Astrocyte (in vitro differentiated cells and primary cell): ENCODE measurements at places on chromosomes 6 and 20. TPM values are rescaled to one million over a fixed set of nuclear protein-coding genes. Genes with fewer than 3 reads are reported as not detected.

DNA sequence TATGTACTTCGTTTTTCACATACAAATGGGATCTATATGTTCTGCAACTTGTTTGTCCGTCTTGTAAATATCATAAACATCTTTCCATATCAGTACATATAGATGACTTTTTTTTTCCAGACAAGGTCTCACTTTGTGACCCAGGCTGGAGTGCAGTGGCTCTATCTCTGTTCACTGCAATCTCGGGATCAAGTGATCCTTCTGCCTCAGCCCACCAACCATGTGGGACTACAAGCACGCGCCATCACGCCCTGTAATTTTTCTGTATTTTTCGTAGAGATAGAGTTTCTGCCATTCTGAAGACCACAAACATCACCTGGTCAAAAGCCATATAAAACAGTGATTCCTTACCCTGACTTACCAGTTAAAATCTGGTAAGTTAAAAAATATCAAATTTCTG, 37.7 kb upstream of the SYNCRIP start:
- H3K4me3 ChIP-seq: peak overlapping the region; percentile 71
- peak overlapping the region; percentile 92 for H3K27ac ChIP-seq
- H3K4me1 ChIP-seq: no peaks in the 10 kb centered on the region
- no peaks in the 10 kb centered on the region for H3K27me3 ChIP-seq
- DNase-seq: no peak
- peaks cover 22% of the 10 kb centered on the region for H3K36me3 ChIP-seq

GRCh38 chr6:63516186-63516944, 55.9 kb upstream of the LOC128125822 start:
- H3K27ac ChIP-seq: no peak overlapping the region
- H3K36me3 ChIP-seq: no peaks in the 10 kb centered on the region
- H3K27me3 ChIP-seq: no peaks in the 10 kb centered on the region
- peak; percentile 6 for DNase-seq
- no peaks in the 10 kb centered on the region for H3K4me1 ChIP-seq
- no peak overlapping the region for H3K4me3 ChIP-seq

DNA sequence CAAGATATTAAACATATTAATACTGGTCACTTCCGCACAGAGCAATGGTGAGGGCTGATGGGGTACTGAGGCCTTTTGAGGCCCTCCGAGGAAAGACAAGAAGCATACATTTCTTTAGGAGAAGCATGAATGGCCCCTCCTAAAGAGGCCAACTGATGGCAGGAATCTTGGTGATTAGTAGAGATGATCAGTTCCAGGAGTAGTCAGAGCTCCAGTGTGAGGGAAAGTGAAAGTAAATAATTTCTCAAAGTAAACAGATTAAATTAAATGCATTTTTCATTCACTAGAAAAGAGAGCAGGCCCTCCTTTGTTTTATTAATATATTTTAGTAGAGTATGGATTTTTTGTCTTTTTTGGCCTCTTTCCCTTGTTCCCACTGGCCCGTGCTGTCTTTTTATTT, 38.2 kb downstream of the NOX3 start:
- no peak for DNase-seq
- H3K4me1 ChIP-seq: peaks cover 12% of the 10 kb centered on the region
- H3K27me3 ChIP-seq: no peaks in the 10 kb centered on the region
- H3K36me3 ChIP-seq: no peaks in the 10 kb centered on the region
- no peak overlapping the region for H3K4me3 ChIP-seq

DNA sequence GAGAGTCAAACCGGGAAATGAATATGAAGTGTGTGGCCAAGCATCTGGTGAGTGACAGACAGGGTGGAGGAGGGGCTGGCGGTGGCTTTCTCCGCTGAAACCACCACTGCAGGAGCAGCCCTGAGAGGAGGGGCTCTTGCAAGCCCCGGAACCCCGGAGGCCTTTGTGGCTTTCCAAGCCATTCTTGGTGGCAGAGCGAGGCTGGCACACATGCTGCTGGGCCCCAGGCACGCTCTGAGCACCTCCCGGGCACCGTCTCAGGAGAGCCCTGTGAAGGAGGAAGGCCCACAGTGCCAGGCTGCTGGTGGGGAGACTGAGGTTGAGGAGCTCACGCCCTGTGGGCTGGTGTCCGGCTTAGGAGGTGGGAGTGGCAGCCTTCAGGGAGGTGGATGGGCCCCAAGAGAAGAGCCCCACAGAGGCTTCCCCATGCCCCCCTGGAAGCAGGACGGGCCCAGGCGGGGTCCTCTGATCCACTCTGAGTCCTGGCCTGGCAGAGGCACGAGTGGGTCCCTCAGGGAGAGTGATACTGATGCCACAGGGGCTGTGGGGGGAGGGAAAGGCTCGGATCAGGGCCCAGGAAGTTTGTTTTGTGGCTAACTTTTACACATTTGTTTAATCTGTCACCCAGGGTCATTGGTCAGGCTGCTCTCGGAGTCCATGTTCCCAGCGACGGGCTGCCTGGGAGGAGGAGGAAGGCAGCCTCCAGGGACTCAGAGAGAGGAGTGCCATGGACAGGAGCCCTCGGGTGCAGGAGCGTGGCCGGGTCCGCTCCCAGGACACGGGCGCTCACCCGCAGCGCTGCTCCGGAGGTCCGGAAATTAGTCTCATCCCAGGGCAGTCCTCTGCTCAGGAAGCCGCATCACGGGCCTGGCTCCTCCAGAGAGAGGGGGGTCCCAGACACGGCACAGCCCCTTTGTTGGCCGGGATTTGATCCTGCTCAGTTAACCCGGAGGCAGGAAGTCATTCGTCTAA, 170.7 kb downstream of the ERMARD start:
- no peaks in the 10 kb centered on the region for H3K36me3 ChIP-seq
- H3K27ac ChIP-seq: no peak overlapping the region
- H3K27me3 ChIP-seq: no peaks in the 10 kb centered on the region
- no peaks in the 10 kb centered on the region for H3K4me1 ChIP-seq

- peaks cover 21% of the 10 kb centered on the region for H3K4me1 ChIP-seq
- peak overlapping the region; percentile 86 for H3K27ac ChIP-seq
- no peaks in the 10 kb centered on the region for H3K36me3 ChIP-seq
- H3K4me3 ChIP-seq: peak overlapping the region; percentile 59
Measured at GRCh38 chr6:7051780-7052442, 55.9 kb upstream of the RREB1 start.

- no peak overlapping the region for H3K27ac ChIP-seq
- H3K27me3 ChIP-seq: no peaks in the 10 kb centered on the region
- H3K4me3 ChIP-seq: no peak overlapping the region
Measured at GRCh38 chr6:20044883-20045282, 167.4 kb downstream of the MBOAT1 start.

DNA sequence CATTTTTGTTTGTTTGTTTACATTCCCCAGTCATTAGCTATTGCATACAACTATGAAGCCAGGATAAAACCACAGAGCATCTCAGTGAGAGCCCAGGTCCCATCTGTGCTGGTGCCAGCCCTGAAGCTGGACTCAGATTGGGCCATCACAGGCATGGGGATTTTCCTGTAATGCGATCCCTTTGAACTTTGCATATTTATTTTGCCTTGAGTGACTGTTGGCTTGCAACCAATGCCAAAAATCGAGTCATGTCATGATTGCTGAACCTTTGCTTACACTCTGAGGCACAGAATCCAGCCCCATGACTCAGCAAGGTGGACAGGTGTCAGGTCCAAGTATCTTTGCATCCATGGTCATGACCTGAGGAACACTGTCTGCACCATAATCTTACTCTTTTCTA, 46.2 kb upstream of the GGTLC1 start:
- no peak for DNase-seq
- no peaks in the 10 kb centered on the region for H3K36me3 ChIP-seq
- H3K27me3 ChIP-seq: no peaks in the 10 kb centered on the region
- no peak overlapping the region for H3K27ac ChIP-seq
- no peaks in the 10 kb centered on the region for H3K4me1 ChIP-seq
- H3K4me3 ChIP-seq: no peak overlapping the region

GRCh38 chr20:17835240-17835933, 133.2 kb downstream of the SNX5 start:
- H3K4me3 ChIP-seq: no peak overlapping the region
- H3K27ac ChIP-seq: peak overlapping the region; percentile 53
- no peaks in the 10 kb centered on the region for H3K27me3 ChIP-seq
- H3K4me1 ChIP-seq: peaks cover 46% of the 10 kb centered on the region
- DNase-seq: peak; percentile 86
- no peaks in the 10 kb centered on the region for H3K36me3 ChIP-seq

- no peak overlapping the region for H3K4me3 ChIP-seq
- H3K4me1 ChIP-seq: peaks cover 8% of the 10 kb centered on the region
- H3K27ac ChIP-seq: no peak overlapping the region
- DNase-seq: peak; percentile 54
Measured at GRCh38 chr20:9179193-9179802, 110.4 kb downstream of the PLCB4 start.

DNA sequence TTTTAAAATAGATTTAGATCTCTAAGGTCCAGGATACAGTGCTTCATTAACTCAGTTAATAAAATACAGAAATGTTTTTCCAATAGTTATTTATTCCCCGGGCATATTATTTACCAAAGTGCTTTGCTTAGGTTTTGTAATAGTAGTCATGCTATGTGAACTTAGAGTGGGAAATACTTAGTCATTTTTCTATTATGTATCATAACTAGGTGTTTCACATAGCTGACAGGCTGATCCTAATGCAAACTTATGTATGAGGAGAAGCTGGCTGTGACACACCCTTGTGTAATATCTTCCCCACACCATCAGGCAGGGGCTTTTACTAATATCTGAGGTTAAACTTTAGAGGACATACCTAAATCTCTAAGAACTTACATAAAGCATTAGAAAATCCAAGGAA, 277.7 kb upstream of the RIMS1 start:
- H3K27me3 ChIP-seq: no peaks in the 10 kb centered on the region
- no peaks in the 10 kb centered on the region for H3K4me1 ChIP-seq
- no peak overlapping the region for H3K27ac ChIP-seq
- no peaks in the 10 kb centered on the region for H3K36me3 ChIP-seq
- DNase-seq: peak; percentile 14

DNA sequence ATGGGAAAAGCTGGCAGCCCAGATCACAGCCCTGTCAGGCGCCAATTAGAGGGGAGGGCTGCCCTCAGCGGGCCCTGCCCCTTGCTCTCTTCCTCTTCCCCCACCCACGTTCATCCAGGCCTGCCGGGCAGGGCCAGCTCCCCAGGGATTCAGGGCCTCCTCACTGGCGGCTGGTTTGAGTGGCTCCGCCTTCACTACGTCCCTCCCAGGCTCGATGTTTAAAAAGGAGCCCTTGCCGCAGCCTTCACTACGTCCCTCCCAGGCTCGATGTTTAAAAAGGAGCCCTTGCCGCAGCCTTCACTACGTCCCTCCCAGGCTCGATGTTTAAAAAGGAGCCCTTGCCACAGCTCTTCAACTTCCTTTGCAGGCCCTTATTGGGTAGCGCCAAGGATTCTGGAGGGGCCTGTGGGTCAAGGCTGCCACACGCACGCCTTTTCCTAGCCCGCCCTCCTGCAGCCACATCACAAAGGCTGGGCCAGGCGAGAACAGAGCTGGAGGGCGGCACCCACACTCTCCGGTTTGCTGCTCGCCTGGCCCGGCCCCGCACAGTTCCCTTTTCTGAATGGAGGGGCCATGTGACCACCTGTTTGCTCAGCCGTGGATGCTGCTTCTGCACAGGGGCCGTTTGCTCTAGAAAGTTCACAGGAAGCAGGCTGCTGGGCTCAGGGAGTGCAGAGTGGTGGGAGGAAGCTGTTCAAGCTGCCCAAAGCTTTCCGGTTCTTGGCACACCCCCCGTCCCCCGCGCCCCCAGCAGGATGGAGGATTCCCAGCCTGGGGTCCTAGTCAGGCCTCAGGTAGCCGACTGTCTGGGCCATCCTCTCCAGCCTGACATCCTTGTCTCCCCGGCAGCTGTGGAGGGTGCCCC, 1.6 kb downstream of the SLC17A9 start:
- peak overlapping the region; percentile 14 for H3K4me3 ChIP-seq
- H3K36me3 ChIP-seq: peaks cover 4% of the 10 kb centered on the region
- H3K27me3 ChIP-seq: no peaks in the 10 kb centered on the region
- no peak overlapping the region for H3K27ac ChIP-seq
- peaks cover 7% of the 10 kb centered on the region for H3K4me1 ChIP-seq

DNA sequence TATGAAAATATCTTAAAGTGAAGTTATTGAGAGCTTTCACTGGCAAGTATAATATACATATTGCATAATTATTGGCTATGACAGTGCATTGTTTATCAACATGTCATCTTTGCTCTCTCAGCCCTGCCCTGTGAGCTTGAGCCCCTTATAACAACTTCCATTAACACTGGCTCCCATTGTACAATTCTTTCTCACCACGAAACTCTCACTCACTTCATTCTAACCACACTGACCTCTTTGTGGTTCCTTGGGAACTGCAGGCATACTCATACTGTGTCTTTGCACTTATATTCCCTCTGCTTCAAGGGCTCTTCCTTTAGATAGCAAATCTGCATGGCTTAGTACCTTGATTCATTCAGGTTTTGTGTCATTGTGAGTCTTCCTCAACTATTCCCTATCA, 411.8 kb downstream of the CDKAL1 start:
- no peaks in the 10 kb centered on the region for H3K4me1 ChIP-seq
- H3K4me3 ChIP-seq: no peak overlapping the region
- peak; percentile 69 for DNase-seq
- H3K27me3 ChIP-seq: no peaks in the 10 kb centered on the region
- H3K27ac ChIP-seq: no peak overlapping the region
- no peaks in the 10 kb centered on the region for H3K36me3 ChIP-seq

DNA sequence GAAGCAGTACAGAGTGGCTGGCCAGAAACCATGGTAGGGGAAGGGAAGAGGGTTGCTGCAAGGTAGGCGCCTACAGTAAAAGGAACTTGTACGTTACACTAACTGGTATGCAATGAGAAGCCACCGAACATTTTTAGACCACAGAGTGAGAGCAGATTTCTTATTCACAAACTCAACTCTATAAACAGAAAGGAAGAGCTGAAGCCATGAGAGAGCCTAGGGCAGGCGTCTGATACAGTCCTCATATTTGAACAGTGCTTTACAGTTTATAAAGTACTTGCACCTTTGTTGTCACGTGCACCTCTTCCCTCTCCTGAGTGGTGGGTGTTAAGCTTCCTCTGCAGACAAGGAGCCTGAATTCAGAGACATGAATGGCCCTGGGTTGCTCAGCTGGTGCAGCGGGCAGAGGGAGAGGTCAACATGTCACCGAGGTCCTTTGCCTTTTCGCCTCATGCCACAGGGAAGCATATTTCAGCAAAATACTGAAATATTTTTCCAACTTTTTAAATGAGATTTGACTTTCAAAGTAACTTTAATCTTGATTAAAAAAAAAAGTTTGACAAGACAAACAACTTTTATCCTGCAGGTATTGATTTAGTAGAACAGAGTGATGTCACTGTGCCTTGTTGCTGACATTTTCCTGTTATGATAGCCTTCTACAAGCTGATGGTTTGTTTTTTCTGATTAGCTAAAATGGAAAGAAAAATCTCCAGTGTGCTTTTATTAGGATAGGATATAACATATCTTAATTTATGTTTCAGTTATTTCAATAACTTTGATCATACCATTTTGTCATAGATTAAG, 23.8 kb downstream of the UST start:
- no peaks in the 10 kb centered on the region for H3K27me3 ChIP-seq
- H3K36me3 ChIP-seq: no peaks in the 10 kb centered on the region
- H3K4me3 ChIP-seq: no peak overlapping the region
- no peak overlapping the region for H3K27ac ChIP-seq
- no peak for DNase-seq

NKX2-2 gene
- total RNA-seq: not detected in 2 replicates

POU5F1 gene
- total RNA-seq: 5.4 and 6.3 TPM in 2 replicates

DEFB115 gene
- total RNA-seq: not detected in 2 replicates

CDK19 gene
- total RNA-seq: 20.4 and 21.8 TPM in 2 replicates

OR2J3 gene
- total RNA-seq: not detected in 2 replicates

SLA2 gene
- total RNA-seq: 0.14 TPM in 1 of 2 replicates, not detected in the other

BPI gene
- not detected in 2 replicates for total RNA-seq

WFDC12 gene
- not detected in 2 replicates for total RNA-seq

IPCEF1 gene
- 0.16 and 0.24 TPM in 2 replicates for total RNA-seq

SLC12A5 gene
- 14.6 and 15.2 TPM in 2 replicates for total RNA-seq

DEFB132 gene
- total RNA-seq: not detected in 2 replicates

C20orf202 gene
- not detected in 2 replicates for total RNA-seq

BLOC1S5 gene
- 8.2 and 8.4 TPM in 2 replicates for total RNA-seq

MCHR2 gene
- total RNA-seq: not detected in 2 replicates

APOBEC2 gene
- total RNA-seq: not detected in 2 replicates
